ENCODE measurements at places on chromosomes 13 and 19.
A peak's percentile ranks its signal among the peaks of the same experiment; 100 is the strongest.

DNA sequence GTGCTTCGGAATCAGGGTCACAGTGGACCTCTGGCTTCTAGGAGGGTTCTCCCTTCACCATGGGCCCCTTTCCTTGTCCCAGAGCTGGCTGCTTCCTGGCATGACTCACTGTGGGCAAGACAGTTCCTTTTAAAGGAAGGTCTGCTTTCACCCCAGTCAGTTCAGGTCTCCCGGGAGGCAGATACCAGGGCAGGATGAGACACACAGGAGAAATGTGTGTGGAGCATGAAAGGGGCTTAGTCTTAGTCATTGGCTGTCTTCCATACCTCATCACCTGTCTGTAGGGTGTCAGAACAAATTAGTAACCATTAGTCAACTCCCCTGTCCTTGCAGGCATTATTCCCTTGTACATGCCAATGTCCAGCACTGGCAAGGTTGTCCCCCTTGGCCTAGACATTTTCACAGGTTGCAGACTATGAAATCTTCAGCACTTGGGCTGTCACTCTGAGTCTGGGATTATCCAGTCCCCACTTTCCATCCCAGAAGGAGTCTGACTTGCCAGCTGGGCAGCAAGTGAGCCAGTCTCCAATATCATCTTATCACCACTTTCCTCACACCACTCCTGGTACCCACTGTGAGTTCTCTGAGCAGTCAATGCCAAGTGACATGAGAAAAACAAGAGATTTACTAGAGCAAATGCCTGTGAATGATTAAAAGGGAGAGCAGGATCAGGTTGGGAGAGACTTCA is 76.8 kb upstream of the MEDAG start:
- no peak for DNase-seq

GRCh38 chr19:14407605-14408484 is 11.3 kb downstream of the DDX39A start:
- peak; percentile 25 for DNase-seq

GRCh38 chr19:47129579-47129978 is 1.1 kb upstream of the SAE1 start:
- no peak for DNase-seq

GRCh38 chr13:52949742-52950141 is 78.9 kb upstream of the OLFM4 start:
- no peak for DNase-seq

- no peak for DNase-seq
Measured at GRCh38 chr19:49403404-49404187, 15.5 kb downstream of the KASH5 start.
